ENCODE measurements at places on chromosomes 7 and 10.

- no peak for DNase-seq
Measured at GRCh38 chr10:32148864-32149251, 92.6 kb upstream of the KIF5B start.

- DNase-seq: no peak
Measured at GRCh38 chr10:12549297-12549696, 199.9 kb downstream of the CAMK1D start.

GRCh38 chr7:114930829-114931655, 9.1 kb downstream of the MDFIC start:
- DNase-seq: no peak

- DNase-seq: no peak
Measured at GRCh38 chr10:86155054-86155921, 211.3 kb downstream of the GRID1 start.

DNA sequence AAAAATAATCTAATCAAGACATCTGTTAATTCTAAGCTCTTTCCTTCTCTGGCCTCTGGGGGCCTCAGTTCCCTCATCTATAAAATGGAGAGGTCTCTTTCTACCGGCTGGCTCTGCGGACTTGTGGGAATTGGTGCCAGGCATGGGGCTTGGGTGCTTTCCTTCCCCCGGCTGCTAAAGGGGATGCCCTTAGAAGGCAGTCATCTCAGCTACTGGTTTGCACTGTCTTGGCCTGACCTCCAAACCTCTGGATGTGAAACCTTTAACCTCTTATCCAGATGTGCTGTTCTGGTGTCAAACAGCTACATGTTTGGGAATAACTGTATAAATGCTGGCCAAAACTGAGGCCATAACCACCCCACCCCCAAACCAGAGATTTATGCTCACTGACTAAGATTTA, 320.0 kb downstream of the RPS24 start:
- DNase-seq: no peak

DNA sequence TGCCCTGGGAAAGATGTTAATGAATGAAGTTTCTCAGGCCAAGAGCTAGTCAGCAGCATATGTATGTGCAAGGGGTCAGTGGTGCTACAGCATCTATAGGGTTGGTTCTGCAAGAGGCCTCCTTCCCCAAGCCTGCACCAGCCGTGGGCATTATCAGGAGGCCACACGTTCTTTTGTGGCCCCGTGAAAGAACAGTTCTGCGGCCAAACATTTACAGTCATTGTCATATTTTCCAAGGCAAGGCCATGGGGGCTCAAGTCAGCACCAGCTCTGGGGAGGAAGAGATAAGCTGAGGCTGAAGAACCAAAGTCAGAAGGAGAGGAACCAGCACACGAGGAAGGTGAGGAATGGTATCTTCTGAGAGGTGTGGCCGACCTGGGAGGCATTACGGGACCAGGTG, 54.4 kb upstream of the TMEM72 start:
- DNase-seq: no peak

DNA sequence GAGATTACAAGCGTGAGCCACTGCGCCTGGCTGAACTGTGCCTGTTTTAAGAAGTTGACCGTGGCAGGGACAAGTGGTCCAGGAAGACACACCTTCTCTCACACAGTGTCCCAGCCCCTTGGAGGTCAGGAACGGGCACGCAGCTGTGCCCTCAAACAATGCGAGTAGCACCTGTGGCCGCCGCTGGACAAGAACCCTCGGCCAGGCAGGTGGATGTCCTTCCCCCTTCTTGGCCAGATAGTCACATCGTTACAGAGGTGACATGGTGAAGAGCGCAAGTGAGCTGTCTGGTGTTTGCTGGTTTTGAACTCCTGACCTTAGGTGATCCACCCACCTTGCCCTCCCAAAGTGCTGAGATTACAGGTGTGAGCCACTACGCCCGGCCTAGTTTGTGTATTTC, 8.8 kb downstream of the ZFAND2A start:
- DNase-seq: no peak

- DNase-seq: peak; percentile 35
Measured at GRCh38 chr7:14457568-14458453, 444.7 kb downstream of the DGKB start.

- no peak for DNase-seq
Measured at GRCh38 chr10:58209669-58210068, 58.0 kb downstream of the IPMK start.

GRCh38 chr7:22979861-22980260, 34.1 kb downstream of the HYCC1 start:
- no peak for DNase-seq

GRCh38 chr7:3265388-3265787, 35.7 kb upstream of the SDK1 start:
- no peak for DNase-seq

GRCh38 chr7:81845744-81846241, 75.9 kb upstream of the HGF start:
- no peak for DNase-seq

DNA sequence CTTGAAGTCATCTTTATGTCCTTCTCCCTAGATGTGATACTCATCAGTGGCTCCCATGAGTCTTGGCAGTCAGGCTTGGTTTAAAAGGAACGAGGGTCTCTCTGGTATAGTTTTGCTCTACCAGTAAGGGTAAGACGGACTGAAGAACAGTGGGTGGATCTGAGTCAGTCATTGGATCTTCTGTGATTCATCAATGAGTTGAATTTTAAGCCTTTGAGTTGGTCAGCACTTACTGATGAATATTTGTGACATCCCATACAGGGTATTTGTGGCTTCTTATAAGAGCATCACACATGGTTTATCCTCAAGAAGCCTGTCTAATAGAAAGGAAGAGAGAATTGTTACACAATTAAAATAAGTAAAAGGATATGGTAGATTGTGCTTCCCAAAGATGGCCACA, 87.3 kb upstream of the NAMPT start:
- DNase-seq: no peak
